ENCODE measurements at places on chromosomes 7 and 10. TPM values are rescaled to one million over a fixed set of nuclear protein-coding genes. Genes with fewer than 3 reads are reported as not detected.

ABCC2 gene
- total RNA-seq, result 0.66 TPM

GDF2 gene
- total RNA-seq, result not detected

AKR1B15 gene
- total RNA-seq, result not detected

CLCN1 gene
- total RNA-seq, result under 0.01 TPM

SPDYE2B gene
- total RNA-seq, result not detected

Measured in fibroblast of lung (primary cell).